ENCODE measurements at places on chromosomes 4 and X.

DNA sequence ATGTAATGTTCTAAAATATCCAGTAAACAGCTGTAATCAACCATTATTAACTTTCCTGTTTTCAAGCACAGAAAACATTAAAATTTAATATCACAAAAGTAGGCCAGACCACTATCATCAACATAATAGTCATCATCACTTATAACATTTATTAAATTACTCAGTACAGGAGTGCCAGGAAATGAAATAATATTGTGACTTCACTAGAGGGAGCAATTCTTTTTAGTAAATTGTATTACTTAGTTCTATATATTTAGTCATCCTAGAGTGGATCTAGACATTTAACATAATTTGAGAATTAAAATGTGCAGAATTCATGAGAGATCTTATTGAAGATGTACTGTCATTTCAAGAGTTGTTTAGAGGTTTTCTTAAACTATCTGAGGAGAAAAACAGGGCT lies 33.6 kb downstream of the PITX2 start:
- DNase-seq = no peak

DNA sequence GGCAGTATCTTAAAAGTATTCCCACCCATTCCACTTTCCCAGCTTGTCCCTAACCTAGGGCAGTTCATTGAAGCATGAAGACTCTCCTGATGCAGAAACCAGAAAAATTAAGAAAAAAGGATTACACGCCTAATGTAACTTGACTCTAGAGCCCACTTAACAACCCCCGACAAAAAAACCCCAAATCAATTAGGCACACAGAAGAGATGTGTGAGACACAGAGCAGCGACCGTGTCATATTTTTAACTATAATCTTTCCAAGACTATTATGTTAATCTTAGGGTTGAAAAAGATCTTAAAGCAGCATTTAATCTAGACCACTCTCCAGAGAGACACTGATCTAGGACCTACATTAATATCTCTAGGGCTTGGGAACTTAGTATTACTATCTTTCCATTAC lies 1.3 kb downstream of the YTHDC1 start:
- no peak for DNase-seq

GRCh38 chrX:133923113-133923512 lies 62.3 kb downstream of the GPC3 start:
- no peak for DNase-seq

- no peak for DNase-seq
Observed at GRCh38 chr4:121789960-121790829, 10.9 kb upstream of the EXOSC9 start.

DNA sequence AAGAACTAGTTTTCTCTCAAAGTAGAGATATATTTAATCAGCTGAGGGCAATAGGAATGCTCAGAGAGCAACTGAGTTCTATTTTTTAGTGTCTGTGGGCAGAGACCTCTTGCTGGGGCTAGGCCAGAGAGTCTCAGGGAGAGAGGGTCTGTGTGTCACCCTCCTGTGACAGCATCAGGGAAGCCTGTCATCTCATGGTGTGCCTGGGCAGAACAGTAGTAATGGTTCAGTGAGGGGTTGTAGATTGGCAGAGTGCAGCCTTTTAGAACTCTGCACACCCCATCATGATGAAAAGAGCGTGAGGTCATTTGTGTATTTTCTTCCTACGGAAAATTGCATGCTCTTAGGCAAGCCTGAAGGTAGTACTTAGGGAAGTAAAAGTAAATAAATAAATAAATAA lies 1396.5 kb upstream of the AGA start:
- DNase-seq = no peak

DNA sequence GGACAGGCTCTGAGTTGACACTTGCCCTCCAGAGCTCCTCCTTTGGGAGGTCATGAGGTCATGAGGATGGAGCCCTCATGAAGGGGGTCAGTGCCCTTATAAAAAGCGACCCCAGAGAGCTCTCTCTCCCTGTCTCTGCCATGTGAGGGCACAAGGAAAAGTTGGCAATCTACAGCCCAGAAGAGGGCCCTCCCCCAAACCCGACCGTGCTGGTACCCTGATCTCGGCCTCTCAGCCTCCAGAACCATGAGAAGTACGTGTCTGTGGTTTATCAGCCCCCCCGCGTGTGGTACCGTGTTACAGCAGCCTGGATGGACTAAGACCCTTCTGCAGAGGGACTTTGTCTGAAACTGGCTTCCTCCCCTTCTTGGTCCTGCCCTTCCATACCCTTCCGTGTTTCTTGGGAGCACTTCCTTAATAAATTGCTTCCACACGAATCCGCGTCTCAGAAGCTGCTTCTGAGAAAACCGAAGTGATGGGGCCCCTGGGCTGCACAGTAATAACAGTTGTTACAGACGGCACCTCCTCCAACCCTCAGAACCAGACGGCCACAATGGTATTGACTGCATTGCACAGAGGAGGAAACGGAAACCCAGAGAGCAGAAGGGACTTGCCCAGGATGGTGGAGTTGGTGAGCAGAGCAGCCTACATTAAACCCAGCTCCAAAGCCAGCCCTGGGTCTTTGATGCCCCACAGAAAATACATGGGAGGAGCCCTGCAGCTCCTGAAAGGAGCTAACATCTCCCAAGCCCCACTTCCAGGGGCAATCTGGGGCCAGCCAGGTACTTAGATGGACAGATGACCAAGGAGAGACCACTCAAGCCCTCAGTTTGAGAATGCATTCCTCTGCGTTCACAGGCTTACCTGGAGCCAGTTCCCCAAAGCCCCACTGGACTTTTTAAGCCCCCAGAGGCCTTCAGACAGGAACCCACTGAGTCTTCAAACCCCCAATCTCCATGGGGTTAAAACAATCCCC lies 242.7 kb downstream of the BCOR start:
- no peak for DNase-seq

DNA sequence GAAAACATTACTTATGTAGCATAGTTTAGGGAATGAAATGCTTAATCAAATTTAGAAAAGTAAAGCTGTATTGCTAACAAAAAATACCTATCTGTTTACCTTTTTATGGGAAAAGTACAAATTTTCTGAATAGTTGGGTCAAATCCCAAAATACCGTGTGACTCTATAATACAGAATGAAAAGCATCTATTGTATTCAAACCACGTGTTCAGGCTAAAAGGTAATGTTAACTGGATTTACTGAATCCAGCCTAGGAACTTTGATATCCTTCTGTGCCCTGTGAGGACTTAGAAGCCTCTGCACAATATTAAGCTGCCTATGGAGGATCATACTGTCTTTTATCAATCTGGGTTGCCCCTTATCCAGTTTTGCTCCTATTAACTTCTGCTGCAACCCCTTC lies 36.3 kb upstream of the AGA start:
- DNase-seq = no peak

GRCh38 chrX:65685112-65685511 lies 17.7 kb downstream of the MSN start:
- DNase-seq = no peak

DNA sequence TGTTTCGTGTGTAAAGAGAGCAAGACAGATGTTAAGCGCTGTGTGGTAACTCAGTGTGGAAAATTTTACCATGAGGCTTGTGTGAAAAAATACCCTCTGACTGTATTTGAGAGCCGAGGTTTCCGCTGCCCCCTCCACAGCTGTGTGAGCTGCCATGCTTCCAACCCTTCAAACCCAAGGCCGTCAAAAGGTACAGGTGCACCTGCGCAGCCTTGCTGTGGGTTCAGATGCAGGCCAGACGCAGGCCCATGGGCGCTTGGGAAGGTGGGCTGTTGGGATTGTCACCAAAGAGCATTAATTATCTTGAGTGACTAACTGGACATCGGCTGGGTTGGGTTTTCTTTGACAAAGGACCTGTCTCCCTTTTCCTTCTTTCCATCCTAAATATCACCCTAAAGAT lies 55.4 kb downstream of the NELFA start:
- no peak for DNase-seq

GRCh38 chr4:105147553-105148161 lies 981 bp downstream of the TET2 start:
- DNase-seq = no peak

DNA sequence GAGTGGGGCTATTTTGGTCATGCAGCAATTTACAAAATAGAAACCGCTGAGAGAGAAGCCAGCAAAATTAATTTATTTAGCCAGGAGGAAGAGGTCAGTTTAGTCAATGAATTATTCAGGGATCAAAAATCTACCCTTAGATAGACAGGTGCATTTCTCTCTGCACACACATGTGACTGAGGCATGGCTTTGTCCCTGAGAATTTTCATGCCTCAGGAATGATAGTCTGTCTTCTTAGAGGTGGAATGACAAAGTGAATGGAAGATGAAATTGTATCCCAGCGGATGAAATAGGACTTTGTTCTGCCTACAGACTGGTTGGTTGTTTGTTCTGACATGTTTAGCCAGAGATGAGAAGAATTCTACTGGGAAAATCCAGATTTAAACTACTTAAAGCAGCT lies 46.0 kb downstream of the ANKRD50 start:
- DNase-seq = no peak

DNA sequence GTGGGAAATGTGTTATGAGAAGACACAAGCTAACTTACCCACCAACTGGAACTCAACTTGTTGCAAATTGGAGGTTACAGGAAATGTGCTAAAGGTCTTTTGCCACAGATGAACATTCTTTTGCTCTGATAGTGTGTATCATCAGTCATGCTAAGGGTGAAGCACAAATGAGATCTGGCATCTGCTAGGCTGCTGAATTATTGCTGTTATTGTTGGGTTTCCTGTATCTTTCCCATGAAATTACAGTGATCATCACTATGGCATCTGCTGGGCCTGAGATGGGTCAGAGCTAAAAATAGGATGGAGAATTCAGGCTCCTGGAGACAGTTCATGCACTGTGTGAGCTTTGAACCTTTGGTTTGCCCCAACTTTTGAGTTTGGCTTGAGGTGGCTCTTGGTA lies 124.5 kb downstream of the NPNT start:
- no peak for DNase-seq

DNA sequence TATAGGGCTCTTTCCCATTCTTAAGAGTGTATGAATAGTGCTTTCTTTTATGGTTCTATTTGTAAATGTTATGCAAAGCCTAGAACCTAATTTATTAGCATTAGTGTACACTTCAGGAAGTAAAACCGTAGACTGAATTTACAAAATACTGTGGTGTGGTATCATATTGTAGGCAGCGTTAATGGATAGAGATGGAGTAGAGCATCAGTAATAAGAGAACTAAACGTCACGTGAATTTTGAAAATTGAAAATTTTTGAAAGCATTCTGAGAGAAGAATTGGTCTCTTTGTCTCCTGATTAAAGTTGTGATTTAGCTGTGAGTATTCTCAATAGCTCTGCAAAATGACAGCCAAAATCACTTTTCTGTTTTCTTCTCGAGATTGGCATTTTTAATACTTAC lies 2.9 kb downstream of the STIM2 start:
- no peak for DNase-seq
